ENCODE measurements at places on chromosomes 7 and 10. TPM values are rescaled to one million over a fixed set of nuclear protein-coding genes. Genes with fewer than 3 reads are reported as not detected.

DNA sequence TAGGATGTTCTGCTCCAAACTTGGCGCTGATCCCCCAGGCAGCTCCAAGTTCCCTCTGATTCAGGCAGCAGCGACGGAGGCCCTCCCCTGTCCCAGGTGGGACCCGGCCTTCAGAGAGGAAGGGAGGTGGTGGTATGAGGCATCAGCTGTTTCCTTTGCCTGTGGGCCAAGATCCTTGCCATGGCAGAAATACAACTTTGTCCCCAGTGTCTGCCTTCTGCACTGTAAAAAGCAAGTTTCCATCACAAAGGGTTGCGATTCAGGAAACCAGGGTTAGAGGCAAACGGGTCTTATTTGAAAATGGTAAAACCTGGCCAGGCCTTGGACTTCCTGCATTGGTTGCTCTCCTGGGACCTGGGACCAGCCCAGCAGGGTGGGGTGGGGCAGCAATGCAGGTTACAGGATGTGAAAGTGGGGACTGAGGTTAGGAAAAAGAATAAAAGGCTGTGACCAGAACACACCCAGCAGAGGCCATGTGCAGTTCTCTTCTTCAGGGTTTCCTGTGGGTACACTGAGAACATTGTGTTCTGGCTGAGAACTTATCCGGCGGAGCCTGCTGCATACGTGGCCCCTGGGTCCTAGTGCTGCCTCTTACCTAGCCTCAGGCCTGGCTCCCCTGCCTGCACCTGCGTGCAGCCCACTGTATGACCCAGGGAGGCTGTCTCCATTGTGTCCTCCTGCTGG lies 25.1 kb upstream of the DDIT4 start:
- no peak for DNase-seq

DNA sequence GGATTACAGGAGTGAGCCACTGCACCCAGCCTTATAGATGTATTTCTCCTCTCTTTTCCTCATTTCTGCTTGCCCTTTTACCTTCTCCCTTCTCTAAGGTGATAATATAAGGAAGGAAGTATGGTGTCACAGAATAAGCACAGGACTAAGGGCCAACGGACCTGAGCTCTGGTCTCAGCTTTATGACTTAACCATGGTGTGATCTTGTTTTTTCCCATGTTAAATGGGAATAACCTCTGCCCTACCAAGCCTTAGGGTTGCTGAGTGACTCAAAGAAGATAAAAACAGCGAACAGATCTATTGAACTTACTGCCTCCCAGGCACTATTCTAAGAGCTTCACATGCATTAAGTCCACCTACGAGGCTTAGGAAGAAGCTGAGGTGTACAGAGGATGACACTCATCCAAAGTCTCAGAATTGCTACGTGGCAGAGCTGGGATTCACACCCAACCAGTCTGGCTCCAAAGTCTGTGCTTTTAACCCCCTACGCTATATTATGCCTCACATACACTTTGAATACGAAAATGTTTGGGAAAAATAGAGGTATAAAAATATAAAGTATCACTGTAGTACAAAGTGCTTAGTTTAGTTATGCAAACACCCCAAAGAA lies 5.6 kb downstream of the UROS start:
- no peak for DNase-seq

- DNase-seq = no peak
Measured at GRCh38 chr7:45001138-45001694, 1.2 kb downstream of the CCM2 start.

GRCh38 chr7:42869131-42870020 lies 42.5 kb downstream of the C7orf25 start:
- DNase-seq = no peak

DNA sequence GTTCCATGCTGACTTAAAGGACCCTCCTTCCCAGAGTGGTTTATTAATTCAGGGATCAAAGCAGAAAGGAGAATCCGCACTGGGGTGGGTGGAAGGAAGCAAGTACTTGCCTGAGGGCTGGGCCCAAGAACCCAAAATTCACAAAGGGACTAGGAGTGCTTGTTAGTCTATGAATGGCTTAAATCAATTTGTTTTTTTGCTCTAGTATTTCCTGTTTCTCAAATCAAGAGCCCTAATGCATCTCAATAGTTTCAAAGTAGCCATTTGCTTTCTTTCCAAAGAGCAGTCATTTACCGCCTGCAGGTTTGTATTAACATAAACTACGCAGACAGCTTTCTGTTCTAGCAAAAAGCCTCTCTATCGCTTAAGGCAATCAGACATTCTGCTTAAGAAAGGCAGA lies 44.2 kb upstream of the SLC35G1 start:
- no peak for DNase-seq

DNA sequence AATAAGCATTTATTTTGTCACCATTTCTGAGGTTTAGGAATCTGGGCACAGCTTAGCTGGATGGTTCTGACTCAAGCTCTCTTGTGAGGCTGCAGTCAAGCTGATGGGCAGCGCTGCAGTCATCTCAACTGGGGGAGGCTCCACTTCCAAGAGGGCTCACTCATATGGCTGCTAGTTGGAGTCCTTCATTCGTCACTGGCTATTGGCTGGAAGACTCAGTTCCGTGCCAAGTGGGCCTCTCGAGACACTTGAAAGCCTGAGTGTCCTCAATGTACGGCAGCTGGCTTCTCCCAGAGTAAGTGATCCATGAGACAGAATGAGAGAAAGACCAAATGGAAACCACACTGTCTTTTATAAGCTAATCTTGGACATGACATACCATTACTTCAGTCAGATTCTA lies 21.6 kb upstream of the COL13A1 start:
- no peak for DNase-seq

DNA sequence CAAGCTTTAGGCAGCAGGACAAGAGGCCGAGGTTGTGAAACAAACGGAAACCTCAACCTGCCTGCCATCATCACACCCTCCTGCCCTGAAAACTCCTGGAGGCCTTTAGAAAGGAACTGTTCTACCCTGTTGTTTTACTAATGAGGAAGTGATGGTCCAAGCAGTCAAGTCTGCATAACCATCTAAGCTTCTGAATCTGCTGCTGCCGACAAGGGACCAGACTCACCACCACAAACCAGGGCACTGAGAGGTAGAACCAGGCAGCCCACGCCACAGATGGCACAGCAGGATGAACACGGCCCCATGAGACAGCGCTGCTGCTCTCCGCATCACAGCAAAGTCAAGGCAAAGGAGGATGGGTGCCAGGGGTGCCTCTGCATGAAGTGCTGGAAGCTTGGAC lies 209.4 kb downstream of the CELF2 start:
- DNase-seq = no peak

GRCh38 chr7:3304131-3304530 lies 3.1 kb downstream of the SDK1 start:
- DNase-seq = no peak

- DNase-seq = no peak
Measured at GRCh38 chr10:125089469-125089868, 70.9 kb downstream of the CTBP2 start.

DNA sequence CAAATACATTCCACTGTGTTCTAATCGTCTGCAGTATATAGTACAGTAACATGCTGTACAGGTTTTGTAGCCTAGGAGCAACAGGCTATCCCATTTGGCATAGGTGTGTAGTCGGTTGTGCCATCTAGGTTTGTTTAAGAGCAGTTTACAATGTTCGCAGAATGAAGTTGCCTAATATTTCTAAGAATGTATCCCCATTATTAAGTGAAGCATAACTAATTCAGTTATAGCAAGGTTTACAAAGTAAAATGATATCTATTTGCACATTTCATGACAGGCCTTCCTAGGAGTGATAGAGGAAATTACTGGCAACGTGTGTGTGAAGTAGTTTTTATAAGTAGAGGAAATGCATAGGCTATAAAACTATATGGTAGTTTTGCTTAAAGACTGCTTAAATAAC lies 4.0 kb downstream of the CREM start:
- no peak for DNase-seq

DNA sequence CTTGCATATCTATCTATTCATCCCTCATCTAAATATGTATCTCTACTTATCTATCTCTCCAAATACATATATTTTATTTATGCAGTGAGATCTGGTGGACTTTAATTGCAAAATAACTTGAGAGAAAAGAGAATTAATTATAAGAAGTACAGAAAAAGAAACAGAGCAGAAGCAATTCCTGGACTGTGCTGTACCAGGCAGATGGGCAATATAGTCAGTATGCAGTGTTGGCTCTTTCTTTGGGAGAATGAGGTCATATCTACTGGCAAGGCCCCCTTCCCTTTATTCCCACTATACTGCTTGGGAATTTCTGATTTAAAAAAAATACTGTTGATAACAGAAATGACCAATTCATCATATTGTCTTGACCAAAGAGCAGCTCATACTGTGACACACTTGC lies 49.0 kb upstream of the TOMM7 start:
- no peak for DNase-seq

- DNase-seq = no peak
Measured at GRCh38 chr7:33868166-33868565, 37.2 kb upstream of the BMPER start.

- DNase-seq = no peak
Measured at GRCh38 chr7:21704359-21704758, 161.5 kb downstream of the DNAH11 start.

- no peak for DNase-seq
Measured at GRCh38 chr7:127874951-127875608, 156.2 kb downstream of the LRRC4 start.

GRCh38 chr7:55567571-55567970 lies 4.7 kb downstream of the VOPP1 start:
- no peak for DNase-seq

DNA sequence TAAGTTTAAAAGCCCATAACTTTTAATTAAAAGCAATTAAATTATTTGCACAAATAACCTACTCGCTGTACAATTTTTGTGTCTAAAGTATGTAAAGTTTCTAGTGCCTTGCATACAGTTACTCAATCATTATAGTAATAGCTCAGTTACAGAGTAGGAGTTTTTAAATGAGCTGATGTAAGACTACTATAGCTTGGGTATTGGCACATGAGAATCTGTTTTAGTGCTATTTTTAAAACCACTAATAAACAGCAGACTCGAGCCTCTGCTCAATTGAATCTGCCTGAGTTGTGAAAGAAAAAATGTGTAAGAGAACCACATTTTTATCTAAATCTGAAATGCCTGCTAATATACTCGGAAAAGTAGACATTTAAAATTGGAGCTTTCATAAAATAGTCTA lies 31.1 kb downstream of the CTNNA3 start:
- DNase-seq = no peak

- DNase-seq = no peak
Measured at GRCh38 chr7:49479936-49480544, 293.4 kb upstream of the VWC2 start.

- DNase-seq = no peak
Measured at GRCh38 chr10:18303851-18304801, 163.9 kb downstream of the CACNB2 start.

GRCh38 chr7:103051519-103051918 lies 23.1 kb downstream of the FBXL13 start:
- no peak for DNase-seq

DNA sequence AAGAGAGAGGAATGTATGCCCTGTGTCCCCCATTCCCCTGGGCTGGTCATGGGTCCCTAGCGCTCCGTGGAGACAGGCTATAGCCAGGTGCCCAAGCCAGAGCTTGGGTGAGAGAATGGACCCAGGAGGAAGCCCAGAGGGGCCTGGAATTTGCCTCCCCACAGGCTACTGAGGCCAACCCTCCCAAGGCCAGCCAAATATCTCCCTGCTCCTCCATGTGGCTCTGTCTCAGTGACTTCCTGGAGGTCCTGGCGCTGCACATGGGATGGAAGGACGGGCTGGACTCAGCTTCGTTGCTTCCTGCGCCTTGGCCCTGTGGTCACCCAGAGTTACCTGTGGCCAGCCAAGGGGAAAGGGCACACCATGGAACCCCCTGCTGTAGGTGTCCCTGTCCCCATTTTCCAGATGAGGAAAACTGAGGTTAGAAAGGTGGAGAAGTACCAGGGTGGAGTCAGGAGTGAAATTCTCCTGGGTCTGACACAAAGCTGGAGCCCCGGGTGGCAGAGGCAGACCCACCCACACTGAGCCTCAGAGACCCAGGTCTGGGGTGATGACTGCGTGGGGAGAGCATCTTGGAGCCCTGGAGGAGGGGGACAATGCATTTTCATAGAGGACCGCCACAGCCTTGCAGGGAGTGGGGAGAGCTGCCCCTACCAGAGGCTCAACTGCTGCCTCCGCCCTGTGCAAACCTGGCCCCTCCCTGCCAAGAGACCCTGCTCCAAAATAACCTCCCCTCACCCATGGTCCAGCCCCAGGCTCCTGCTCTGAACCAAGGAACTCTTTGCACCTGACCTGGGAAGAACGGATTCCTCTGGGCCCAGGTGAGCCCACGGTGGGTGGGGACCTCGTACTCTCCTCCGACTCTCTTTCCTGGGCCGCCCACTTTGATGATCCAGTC lies 42.6 kb downstream of the TMEM270 start:
- no peak for DNase-seq

- DNase-seq = no peak
Measured at GRCh38 chr7:106986450-106986977, 58.0 kb upstream of the PRKAR2B start.

GRCh38 chr10:93064874-93065660 lies 4.5 kb downstream of the CYP26C1 start:
- no peak for DNase-seq

DNA sequence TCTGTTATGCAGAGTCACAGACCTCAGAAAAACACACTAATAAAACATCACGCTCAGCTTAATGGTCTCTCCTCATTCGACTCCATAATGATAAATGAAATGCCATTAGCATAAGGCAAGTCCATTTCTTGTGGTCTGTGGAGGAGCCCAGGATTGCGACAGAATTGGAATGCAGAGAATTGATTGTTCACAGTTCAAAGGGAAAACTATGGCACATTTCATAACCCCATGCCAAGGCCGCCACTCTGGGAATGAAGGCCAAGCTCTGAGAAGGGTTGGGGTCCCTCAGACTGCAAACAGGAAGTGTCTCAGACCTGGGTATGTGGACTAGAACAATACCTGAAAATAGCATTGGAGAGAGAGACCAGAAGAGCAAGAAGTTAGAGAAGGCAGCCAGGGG lies 398.9 kb downstream of the ADRA2A start:
- no peak for DNase-seq

GRCh38 chr7:20408467-20408826 lies 77.7 kb downstream of the ITGB8 start:
- no peak for DNase-seq

The HNRNPA2B1 gene
- 1,810 TPM for polyA plus RNA-seq

The PRSS37 gene
- polyA plus RNA-seq = 0.08 TPM

The ACTR3C gene
- 10.5 TPM for polyA plus RNA-seq

The C10orf53 gene
- not detected for polyA plus RNA-seq

The UROS gene
- polyA plus RNA-seq = 59.8 TPM

The PON1 gene
- polyA plus RNA-seq = 1.2 TPM

The OR6B1 gene
- polyA plus RNA-seq = not detected

The SLC29A3 gene
- 7.3 TPM for polyA plus RNA-seq

The SPDYE8 gene
- 0.16 TPM for polyA plus RNA-seq

The SUN3 gene
- polyA plus RNA-seq = not detected

The TMEM225B gene
- polyA plus RNA-seq = 3.0 TPM

Measured in right renal cortex interstitium (tissue), 3 donors.